Prostate gland (tissue), 2 donors: ENCODE measurements at places on chromosomes 5 and 9. TPM values are rescaled to one million over a fixed set of nuclear protein-coding genes. Genes with fewer than 3 reads are reported as not detected.

HTR1A gene
- 1.2 TPM for total RNA-seq

IL9 gene
- not detected for total RNA-seq

SPRY4 gene
- 7.5 TPM for total RNA-seq

DNA sequence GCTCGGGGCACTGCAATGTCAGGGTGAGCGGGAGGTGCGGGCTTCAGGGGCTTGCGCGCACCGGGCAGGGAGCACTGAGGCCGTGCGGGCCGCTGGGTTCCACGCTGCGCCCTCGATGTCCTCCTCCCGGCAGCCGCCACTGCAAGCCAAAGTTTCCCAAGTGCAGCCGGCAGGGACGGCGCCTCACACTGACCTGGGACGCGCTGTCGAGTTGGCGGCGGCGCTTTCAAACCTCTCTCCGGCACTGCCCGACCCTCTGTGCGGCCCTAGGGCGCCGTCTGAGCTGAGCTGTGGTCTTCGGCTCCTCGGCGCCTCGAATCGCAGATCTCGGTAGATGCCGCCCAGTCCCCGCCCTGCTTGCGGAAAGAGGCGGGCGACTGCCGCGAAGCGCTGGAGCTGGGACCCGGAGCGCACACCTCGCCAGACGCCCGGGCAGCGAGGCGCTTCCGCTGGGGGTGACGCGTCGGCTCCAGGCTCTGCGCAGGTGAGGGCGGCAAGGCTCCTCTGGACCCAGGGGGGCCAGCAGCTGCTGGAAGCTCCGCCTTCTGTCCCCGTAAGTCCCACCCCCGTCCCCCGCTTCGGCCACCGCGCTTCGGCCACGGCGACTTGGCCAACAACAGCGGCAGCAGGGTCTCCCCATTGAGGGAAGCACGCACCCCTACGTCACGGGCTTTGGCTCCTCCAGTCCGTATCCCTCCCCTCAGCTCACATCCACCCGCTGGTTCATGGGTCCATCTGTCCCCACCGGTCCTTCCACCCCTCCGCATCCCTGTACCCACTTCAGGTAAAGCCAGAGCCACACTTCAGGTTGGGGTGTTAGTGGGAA, at the start of gene ANKRD34B:
ANKRD34B (minus strand) TSS at position 320 of the 826 bp plus-strand sequence. CDS start 10,261 bp downstream, outside the sequence.
- peaks cover 4% of the 10 kb centered on the region for H3K4me1 ChIP-seq
- no peak within 1 kb of the TSS for H3K27ac ChIP-seq
- H3K4me3 ChIP-seq = peak within 1 kb of the TSS; percentile 27

- no peak for DNase-seq
- no peaks in the 10 kb centered on the region for H3K27me3 ChIP-seq
- no peak overlapping the region for H3K27ac ChIP-seq
- no peak overlapping the region for H3K4me3 ChIP-seq
- H3K36me3 ChIP-seq = no peaks in the 10 kb centered on the region
Measured at GRCh38 chr5:120304663-120305062, 159.4 kb upstream of the PRR16 start.

DNA sequence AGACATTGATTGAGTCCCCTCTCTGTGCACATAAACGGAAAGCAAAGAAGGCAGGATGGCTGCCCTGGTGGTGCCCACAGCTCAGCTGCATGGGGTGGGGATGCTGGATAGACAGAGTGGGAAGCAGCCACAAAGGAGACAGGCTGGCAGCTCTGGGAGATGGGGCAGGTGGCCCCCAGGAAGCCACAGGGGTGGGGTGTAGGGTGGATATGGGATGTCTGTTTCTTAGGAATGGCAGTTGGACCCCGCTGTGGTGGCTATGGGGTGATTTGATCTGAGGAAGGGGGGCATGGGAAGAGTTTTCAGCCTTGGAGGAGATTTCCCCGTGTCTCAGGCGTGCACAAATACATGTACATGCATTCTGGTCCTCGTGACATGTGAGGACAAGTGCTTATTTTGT, 50.2 kb upstream of the VDAC1 start:
- H3K27ac ChIP-seq = no peak overlapping the region
- no peaks in the 10 kb centered on the region for H3K27me3 ChIP-seq
- DNase-seq = no peak
- H3K4me1 ChIP-seq = no peaks in the 10 kb centered on the region

DNA sequence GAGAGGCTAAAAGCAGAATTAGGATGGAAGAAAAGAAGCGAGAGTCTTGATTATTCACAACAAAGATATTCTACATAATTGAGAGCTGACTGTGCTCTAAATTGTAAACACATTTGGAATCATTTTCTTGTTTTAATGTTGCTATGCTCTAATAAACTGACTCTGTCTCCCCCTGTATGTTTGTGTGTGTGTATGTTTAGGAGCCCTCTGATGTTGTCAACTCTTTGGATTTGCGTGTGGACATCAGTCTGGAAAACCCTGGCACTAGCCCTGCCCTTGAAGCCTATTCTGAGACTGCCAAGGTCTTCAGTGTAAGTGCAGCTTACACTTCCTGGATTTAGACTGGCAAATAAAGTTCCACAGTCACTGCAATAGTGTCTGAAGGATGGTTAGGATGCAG, 37.8 kb downstream of the MOCS2 start:
- no peaks in the 10 kb centered on the region for H3K4me1 ChIP-seq
- DNase-seq = no peak
- peaks cover 5% of the 10 kb centered on the region for H3K36me3 ChIP-seq

DNA sequence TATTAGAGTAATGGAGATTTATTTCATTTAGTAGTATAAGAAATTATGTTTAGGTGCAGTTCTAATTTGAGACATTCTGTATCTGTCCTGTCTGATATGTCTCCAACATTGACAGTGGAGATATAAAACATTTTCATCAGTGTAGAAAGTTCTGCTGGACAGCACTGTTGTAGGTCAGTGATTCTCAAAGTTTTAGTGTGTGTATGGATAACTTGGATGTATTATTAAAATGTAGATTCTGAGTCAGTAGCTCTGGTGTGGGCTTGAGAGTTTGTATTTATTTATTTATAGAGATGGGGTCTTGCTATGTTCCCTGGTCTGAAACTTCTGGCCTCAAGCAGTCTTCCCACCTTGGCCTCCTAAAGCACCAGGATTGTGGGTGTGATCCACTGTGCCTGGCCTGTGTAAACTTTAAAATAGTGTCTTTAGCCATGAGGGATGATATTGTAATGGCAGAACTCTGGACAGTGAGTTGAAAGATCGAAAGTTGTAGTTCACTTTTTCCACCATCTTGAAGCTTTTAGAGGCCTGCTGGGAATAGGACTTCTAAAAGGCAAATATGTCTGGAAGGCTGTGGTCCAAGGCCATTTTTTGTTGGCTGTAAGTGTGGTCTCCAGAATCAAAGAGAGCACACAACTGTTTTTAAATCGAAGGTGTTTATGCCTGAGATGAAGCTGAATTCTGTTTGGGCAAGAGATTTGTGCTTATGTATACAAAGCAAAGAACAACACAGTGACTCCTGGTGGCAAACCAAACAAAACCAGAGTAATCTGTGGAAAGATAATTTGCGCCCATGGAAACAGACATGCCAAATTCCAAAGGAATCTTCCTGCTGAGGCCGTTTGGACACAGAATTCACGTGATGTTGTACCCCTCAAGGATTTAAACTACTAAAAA, 12.4 kb downstream of the UBAP1 start:
- no peaks in the 10 kb centered on the region for H3K36me3 ChIP-seq
- no peak for DNase-seq
- no peaks in the 10 kb centered on the region for H3K4me1 ChIP-seq
